ENCODE measurements at places on chromosomes 6 and 20. TPM values are rescaled to one million over a fixed set of nuclear protein-coding genes. Genes with fewer than 3 reads are reported as not detected.
A peak's percentile ranks its signal among the peaks of the same experiment; 100 is the strongest.

- DNase-seq, result peak; percentile 98
Measured at GRCh38 chr20:36017048-36017951, 48.9 kb downstream of the CNBD2 start.

DNA sequence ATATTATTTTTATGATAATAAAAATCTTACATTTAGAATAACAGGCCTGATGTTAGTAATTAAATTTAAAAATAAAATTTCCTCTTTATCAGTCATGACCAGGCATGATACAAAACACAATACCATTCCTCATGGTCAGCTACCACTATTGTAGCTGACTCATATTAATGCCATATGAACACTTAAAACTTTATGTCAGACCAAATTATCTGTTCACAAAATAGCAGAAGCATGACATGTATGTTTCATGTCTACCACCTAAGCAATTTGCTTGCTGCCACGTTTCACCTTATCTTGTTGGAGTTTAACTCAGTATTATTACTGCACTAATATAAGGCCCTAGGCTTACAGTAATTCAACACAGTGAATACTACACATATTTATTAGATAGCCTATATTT lies 65.7 kb downstream of the HTR1B start:
- DNase-seq, result no peak

DNA sequence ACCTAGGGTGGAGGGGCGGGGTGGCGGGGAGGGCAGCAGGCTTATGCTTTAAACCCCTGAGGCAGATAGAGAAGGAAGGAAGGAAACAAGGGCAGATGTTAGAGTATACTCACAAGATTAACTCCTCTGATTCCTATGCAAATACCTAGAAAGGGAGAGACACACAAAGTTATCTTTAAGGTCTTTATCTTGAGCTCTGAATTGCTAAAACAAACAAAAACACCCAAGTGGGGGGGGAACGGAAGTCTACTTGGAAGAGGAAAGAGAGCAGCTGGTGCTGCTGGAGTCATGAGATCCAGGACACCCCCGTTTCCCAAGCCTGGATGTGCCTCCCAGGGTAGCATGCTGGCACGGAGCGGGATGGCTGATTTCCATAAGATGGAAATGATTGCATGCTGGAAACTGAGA lies 43.4 kb downstream of the PLAGL1 start:
- DNase-seq, result no peak

- no peak for DNase-seq
Measured at GRCh38 chr20:57867181-57867803, 157.5 kb upstream of the PMEPA1 start.

Gene MACROD2
- 0.26 TPM for total RNA-seq

Gene CLVS2
- not detected for total RNA-seq

Gene TMEM151B
- not detected for total RNA-seq

DNA sequence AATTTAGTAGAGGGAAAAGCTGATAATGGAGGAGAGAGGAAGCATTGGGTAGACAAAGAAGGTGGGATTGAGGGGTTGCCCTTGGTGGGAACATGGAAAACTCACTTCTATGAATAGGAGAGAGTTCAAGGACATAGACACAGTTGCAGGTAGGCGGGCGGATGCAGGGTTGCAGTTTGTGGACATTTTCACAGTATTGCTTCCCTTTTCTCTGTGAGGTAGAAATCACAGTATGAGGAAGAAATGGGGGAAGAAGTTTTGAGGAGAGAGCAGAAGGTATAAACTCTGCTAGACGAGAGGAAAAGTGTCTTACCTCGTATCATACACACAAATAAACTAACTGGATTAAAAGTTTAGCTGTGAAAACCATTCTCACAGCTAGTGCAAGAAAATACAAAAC lies 200.7 kb upstream of the ECI2 start:
- no peak for DNase-seq

Gene TINAG
- 114 TPM for total RNA-seq

DNA sequence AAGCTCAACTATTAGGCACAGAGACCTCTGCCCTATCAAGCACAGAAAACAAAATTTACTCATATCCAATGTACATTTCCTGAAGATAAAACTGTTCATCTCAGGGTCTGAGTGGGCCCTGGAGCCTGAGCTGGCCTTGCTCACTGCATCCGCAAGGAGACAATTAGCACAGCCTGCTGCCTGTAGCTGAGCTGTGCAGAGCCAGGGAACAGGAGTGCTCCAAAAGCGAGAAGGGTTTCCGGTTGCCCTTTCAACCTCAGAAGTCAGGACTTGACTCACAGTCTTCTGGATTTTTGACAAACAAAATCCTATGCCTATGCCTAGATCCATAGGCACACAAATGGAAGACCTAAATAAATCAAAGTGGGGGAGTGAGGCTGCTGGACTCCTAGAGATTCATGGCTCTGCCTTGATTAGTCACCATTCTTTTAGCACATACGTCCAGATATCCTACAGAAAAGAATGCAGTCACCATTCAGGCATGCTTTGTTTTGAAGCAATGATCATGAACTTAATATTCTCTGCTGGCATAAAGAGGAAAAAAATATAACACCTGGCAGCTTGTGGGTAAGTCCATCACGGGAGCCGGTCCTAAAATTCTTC lies 73.5 kb downstream of the BFSP1 start:
- no peak for DNase-seq

- no peak for DNase-seq
Measured at GRCh38 chr6:8017276-8017701, 46.9 kb downstream of the BLOC1S5 start.

Gene TRIM10
- total RNA-seq, result not detected

DNA sequence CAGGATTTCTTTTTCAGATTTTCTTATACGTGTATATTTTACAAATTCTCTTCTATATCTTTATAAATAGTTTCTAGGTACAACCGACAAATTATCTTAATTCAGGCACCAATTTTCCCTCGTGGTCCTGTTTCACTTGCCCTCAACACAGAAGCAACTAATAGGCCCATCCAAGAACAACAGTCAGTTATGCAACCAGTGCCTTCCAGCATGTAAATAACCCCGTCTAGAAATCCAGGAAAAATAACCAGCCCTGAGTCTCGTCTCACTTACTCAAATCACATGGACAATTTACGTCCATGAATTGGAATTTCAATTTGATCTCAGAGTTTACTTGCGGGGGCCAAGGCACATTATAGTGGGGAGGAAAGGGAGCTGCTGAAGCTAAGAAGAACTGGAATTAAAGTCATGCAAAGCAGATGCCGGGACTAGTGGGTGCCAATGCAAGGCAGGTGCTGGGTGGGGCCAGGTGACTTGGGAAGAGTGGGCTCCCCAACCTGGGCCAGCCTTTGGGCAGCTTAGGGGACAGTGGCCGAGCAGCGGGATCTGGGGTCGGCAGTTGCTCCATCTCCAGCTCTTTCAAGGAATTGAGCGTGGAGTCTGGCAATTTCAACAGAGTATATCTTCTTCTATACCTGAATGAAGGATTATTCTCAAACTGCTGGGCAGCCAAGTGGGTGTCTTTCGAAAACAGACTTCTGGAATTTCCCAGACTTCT lies 121.7 kb downstream of the EDN3 start:
- no peak for DNase-seq

Gene TSBP1
- total RNA-seq, result not detected

Gene SEMG1
- not detected for total RNA-seq

GRCh38 chr6:131967948-131968347 lies 16.8 kb upstream of the CCN2 start:
- no peak for DNase-seq

DNA sequence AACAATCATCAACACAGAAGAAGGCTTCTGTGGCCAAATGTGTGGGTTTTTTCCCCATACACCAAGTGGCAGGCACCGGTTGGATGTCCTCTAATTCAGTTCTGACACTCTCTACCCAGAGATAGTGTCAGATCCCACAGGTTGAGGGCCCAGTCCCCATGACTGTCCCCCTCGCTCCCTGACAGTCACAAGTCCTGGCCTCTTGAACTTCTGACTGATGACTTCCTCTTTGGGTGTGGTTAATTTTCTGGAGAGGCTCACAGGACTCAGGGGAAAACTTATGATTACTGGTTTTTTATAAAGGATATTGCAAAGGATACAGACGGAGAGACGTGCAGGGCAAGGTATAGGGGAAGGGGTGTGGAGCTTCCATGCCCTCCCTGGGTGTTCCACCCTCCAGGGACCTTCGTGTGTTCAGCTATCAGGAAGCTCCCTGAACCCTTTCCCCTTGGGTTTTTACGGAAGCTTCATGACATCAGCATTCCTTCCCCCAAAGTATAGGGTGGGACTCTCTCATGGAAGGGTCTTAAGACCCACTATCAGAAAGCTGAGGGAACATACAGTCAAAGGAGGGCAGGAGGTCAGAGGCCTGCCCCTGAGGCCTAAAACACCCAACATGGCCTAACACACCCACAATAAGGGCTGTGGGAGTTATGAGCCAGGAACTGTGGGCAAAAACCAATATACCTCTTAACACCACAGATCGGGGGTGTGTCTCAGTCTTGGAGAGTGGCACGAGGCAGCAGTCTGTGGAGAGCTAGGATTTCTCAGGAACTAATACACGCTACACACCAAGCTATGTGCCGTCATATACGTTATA lies 33.3 kb downstream of the FARS2 start:
- DNase-seq, result no peak

Gene THBD
- total RNA-seq, result 15.7 TPM

DNA sequence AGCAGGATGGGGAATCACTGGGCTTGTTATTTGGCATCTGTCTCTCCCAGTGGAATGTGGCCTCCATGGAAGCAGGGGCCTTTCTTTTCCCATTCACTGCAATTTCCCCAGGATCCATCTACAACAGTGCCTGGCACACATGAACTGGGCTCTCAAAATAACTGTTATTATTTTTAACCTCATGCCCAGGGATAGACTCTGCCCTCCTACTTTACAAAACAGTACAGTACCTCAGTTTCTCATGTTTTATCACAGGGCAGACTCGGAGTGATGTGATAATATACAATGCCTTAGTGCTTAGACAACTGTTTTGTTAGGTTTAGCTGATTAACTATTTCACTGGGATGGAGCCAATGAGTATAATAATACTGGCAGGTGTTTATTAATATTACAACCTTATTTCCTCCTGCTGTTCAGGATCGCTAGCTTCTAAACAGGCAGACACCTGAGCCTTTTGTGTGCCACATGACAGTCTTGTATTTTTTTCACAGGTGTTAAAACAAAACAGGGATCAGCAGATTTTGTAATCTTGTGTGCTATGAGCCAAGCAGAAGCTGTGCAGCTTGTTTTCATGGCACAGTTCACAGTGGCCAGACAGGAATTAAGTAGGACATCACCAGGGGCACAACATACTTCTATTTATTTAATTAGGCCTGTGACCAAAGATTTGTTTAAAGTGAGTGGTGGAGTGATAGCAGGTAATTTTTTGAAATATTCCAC lies 157.7 kb upstream of the EYA4 start:
- peak; percentile 4 for DNase-seq

Gene BANF2
- total RNA-seq, result not detected
